Stimulated activated CD8-positive, alpha-beta memory T cell treated with anti-CD3 and anti-CD28 coated beads, Interleukin-4, amount 100 ng/mL, for 4 hours (primary cell): ENCODE measurements at places on chromosomes 2 and 18.

GRCh38 chr2:167697948-167698347 is 549.4 kb downstream of the STK39 start:
- DNase-seq, result no peak

- DNase-seq, result no peak
These were observed 5.0 kb downstream of the CFAP221 start for GRCh38 chr2:119549241-119549640.

DNA sequence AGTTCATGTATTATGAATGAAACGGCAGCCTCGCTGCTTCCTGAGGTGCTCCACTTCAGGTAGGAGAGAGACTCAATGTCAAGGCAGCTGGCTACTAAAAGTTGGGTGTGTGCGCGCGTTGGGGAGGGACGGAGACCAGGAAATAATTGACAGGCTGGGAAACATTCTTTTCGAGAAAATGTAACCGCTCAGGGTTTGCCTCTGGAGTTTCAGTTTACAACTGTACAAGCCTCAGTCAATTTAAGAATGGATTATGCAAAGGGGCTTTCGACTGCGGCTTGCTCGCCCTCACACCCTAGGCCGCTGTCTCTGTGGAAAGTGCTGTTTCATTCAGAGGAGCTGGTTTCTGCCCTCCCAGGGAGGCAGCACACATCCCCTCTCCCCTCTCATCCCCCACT is 4.4 kb upstream of the SPRED2 start:
- no peak for DNase-seq

DNA sequence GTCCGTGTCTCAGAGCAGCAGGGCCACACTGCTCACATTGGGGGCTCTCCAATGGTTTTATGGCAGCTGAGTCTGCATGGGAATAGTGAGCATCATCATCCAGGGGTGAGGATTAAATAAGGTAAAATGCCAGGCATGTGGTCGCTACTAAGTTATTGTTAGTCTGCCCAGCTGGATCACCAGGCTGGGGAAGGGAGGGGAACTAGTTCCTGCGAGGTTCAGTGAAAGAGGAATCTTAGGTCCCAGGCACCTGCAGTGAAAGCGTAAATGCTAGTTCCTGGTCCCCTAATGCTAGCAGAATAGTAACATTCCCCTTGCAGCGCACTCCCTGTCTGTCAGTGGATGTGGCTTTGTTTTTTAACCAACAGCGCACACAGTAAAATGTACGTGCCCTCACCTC is 60.1 kb downstream of the ARHGEF4 start:
- DNase-seq, result no peak

DNA sequence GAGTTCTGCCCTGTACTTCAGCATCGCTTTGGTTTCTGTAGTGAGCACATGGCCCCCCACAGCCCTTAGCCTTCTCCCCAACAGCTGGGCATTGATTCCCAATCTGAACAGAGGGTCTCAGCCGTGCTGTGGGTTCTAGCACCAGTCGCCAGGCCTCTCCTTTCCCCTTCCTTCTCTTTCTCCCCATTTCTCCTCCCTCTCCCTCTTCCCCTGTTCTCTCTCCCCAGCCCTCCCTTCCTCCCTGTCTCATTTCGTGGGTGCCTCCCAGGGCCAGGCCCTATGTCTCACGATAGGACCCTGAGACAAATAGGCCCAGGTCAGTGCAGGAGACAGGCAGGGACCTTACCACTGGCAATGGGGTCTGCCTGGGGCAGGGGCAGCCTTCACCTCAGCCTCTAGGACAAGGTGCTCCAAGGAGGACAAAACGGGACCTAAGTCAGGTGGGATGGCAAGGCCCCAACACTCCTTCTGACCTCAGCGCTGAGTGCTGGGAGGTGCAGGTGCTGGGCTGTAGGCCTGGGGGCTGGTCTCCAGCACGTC is 143.4 kb upstream of the GPC1 start:
- DNase-seq, result no peak

GRCh38 chr18:23591011-23591410 is 4.7 kb upstream of the NPC1 start:
- DNase-seq, result no peak

GRCh38 chr18:5104246-5104645 is 92.8 kb downstream of the AKAIN1 start:
- DNase-seq, result no peak

- DNase-seq, result no peak
These were observed 147.8 kb downstream of the TMEM18 start for GRCh38 chr2:529424-529823.

- no peak for DNase-seq
These were observed 83.6 kb downstream of the ACVR1 start for GRCh38 chr2:157792335-157793052.

DNA sequence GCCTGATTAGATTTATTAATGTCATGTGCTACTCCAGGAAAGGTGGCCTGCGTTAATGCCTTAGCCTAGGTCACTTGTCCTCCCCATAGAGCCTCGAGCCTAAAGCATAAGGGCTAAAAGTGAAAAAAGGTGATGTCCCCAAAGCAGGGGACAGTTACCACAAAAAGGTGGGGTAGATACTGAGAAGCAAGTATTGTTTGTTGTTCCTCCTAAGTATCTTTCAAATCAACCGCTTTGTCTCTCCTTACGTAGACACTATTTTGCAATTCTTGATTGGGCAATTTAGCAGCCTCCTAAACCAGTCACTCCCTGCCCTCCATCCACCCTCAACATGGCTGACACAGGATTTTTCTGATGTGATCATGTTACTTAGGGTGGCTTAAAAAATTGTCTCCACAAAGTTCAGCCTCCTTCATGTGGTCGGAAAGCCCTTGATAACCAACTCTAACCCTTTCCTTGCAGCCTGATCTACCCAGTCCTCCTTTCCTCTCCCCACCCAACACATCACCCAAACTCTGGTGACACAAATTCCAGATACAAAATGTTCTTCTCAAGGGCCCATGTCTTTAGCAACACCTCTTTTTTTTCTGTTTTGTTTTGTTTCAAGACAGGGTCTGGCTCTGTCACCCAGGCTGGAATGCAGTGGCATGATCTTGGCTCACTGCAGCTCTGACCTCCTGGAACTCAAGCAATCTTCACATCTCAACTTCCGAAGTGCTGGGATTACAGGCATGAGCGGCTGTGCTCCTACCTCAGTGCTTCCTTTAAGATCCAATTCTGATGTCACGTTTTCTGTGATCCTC is 6.9 kb downstream of the INHA start:
- no peak for DNase-seq

- no peak for DNase-seq
These were observed 8.0 kb upstream of the MBP start for GRCh38 chr18:77140439-77141109.

DNA sequence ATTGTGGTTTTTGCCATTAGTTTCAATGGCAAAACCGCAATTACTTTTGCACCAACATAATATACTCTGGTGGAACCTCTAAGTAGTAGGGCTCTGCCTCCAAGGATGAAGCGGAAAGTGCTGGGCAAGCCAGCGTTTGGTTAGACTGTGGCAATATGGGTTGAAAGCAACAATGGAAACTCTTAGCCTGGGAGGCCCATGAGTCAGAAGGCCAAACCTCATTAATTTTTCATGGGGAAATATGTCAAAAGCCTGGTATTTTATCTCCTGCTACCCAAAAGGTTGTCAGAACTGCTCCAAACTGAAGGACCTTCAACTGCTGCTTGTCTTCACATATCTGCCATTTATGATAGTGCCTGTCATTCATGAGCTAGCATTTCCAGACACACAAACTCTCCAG is 179.1 kb upstream of the CYP26B1 start:
- DNase-seq, result no peak

GRCh38 chr2:223837287-223838061 is at the start of gene AP1S3:
Gene AP1S3, minus strand, starts transcription at chr2:223837582. Its CDS starts 132 bp downstream, at chr2:223837450.
- DNase-seq, result peak; percentile 42

- no peak for DNase-seq
These were observed 82.1 kb downstream of the HS1BP3 start for GRCh38 chr2:20568501-20569463.

DNA sequence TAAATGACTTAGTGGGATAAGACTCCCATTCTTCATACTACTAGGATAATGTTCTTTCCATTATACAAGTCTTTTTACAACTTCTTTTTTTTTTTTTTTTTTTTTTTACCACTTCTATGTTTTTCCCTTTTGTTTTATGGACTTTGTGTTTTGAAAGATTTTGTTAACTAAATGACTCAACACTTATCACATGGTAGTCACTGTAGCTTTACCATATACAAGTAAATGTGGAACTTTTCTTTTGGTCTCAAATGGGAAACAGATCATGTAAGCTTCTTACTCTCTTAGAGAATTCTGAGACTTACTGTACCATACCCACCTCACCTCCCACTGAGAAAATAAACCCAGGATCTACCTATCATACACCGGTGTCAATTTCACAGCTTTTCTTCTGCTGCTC is 590.3 kb upstream of the CDH2 start:
- DNase-seq, result no peak

- no peak for DNase-seq
These were observed 1400.7 kb upstream of the ACVR2A start for GRCh38 chr2:146444085-146444484.

DNA sequence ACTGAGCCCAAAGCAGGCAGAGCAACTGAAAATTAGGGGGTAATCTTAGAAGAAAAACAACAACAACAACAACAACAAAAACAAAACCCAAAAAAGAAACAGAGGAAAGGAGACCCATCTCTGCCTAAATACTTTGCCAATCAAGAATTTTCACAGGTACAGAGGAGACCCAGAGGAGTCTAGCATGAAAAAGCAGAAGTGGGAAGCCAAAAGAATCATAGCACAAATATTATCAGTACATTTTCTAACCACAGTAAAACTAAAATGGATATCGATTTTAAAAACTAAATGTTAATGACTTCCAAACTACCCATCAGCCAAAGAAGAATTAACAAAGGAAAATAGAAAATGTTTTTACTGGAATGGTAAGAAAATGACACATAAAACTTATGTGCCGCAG is 148.1 kb downstream of the BAZ2B start:
- no peak for DNase-seq

DNA sequence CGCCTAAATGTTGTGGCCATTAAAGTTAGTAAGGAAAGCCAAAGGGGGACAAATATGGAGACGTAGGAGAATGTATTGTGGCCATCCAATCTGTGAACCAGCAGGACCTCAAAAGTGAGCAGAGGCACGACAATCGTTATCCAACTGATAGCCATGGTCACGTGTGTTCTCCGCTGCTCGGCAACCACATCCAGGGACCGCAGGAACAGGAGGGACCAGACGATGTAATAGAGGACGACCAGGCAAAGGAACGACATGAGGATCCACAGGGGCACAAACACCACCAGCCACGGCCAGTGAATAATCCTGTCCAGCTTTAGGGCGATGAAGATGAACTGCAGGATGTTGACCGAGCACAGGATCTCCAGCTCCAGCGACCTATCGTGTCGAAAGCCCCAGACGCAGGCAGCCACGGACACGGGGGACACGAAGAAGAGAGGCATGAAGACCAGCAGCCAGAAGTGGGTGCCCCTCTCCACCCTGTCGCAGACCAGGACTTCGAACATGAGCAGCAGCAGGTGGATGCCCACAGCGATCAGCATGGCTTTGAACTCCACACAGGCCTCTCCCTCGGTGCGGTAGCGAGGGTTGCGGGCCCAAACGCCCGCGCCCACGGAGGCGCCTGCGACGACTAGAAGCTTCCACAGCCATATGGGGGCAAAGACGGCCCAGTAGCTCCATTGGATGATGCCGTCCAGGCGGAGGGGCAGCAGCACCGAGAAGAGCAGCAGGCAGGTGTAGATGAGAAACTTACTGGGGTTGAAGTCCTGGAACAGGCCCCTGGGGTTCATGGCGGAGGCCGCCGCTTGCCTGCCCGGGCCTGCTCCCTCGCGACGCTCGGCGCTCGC is 790 bp downstream of the TMEM185B start:
- DNase-seq, result no peak

DNA sequence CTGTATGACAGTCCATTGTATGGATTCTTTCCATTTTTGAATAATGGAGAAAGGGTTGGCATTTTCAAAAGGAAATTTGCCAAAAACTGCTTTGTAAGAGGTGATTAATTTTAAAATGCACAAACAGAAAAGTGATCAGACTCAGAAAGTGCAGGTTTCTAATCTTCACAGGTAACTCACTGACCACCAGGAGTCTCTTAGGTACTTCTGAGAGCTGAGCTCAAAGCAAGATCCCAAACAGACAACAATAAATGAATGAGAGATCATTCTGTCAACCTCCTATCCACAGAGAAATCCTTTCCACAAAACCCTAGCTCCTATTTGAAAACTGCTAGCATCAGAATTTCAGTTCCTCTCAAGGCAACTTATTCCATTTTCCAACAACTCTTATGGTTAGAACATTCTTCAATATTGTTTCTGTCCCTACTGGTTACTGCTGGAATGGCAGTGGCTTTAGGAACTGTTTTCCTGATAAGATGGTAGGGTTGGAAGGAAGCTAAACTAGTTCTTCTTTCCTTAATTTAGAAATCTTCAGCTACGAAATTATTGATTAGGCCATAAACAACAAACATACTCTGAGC is 20.6 kb upstream of the HAAO start:
- DNase-seq, result no peak

- no peak for DNase-seq
These were observed 2.0 kb upstream of the GAL3ST2 start for GRCh38 chr2:241774419-241775222.

DNA sequence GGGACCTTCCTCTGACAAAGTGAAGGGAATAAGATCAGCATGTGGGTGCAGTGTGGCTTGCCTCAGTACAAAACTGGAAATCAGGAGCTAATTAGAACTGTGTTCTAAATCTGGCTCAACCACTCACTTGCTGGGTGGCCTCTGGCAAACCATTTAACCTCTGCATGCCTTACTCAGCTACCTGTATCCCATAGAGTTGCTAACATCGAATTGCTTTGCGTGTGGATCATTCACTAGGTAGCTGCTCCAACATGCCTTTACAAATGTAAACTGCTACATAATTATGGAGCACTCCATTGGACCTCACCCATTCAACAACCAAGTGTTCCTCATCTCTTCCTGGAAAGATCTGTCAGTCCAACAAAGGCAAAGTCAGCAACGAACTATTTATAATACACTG is 19.0 kb downstream of the PLEKHM3 start:
- DNase-seq, result no peak

GRCh38 chr2:76387294-76387693 is 676.6 kb upstream of the GCFC2 start:
- DNase-seq, result no peak

- DNase-seq, result no peak
These were observed 36.7 kb downstream of the PRKD3 start for GRCh38 chr2:37287966-37288365.

- no peak for DNase-seq
These were observed 40.2 kb downstream of the TMEM182 start for GRCh38 chr2:102801858-102802699.

- DNase-seq, result no peak
These were observed 533.4 kb upstream of the ID2 start for GRCh38 chr2:8148260-8149006.

GRCh38 chr2:240822280-240822847 is 2.3 kb upstream of the KIF1A start:
- no peak for DNase-seq

GRCh38 chr18:5986257-5986931 is 91.1 kb upstream of the TMEM200C start:
- DNase-seq, result no peak
